ENCODE measurements at places on chromosomes 6 and 20. TPM values are rescaled to one million over a fixed set of nuclear protein-coding genes. Genes with fewer than 3 reads are reported as not detected.

- H3K27ac ChIP-seq, result no peak overlapping the region
- no peaks in the 10 kb centered on the region for H3K36me3 ChIP-seq
- peaks cover 15% of the 10 kb centered on the region for H3K4me1 ChIP-seq
- no peak for DNase-seq
- no peaks in the 10 kb centered on the region for H3K27me3 ChIP-seq
- H3K4me3 ChIP-seq, result no peak overlapping the region
These were observed 3.9 kb downstream of the CNKSR3 start for GRCh38 chr6:154506582-154506981.

DNA sequence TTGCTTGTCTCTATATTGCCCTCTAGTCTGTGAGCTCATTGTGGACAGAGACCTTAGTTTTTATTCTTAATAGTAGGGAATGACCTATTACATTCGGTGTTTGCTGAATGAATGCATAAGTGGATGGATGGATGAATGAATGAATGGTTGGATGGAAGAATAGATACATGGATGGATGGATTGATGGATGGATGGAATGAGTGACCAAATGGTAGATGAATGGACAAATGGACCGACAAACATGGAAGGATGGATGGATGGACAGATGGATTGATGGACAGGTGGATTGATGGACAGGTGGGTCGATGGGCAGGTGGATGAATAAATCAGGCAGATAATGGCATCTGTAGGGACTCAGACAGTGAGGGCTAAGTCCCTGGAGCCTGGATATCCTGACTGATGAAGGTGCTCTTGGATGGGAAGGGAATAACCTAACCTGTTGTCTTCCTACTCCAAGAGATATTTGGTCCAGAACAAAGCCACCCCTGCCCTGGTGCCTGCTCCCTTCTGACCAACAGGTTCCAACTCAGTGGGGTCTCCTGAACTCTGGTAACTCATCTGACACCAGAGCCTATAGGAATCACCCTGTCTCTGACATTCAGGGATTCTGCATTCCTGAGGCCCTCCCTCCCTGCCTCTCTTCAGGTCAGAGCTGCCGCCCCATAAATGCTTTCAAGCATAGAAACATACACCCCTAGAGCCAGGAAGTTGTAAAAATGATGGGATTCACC lies 9.6 kb upstream of the CCN5 start:
- H3K4me1 ChIP-seq, result peaks cover 50% of the 10 kb centered on the region
- H3K27ac ChIP-seq, result peak overlapping the region; percentile 79
- no peaks in the 10 kb centered on the region for H3K27me3 ChIP-seq
- H3K4me3 ChIP-seq, result no peak overlapping the region
- no peaks in the 10 kb centered on the region for H3K36me3 ChIP-seq
- DNase-seq, result no peak

- H3K27ac ChIP-seq, result no peak overlapping the region
- no peak for DNase-seq
- H3K36me3 ChIP-seq, result no peaks in the 10 kb centered on the region
These were observed 73.6 kb upstream of the AKAP12 start for GRCh38 chr6:151166180-151166579.

SOX12 gene
- total RNA-seq, result 48.6 TPM

GRCh38 chr6:34606477-34607265 lies 50.5 kb upstream of the SPDEF start:
- no peak overlapping the region for H3K4me3 ChIP-seq
- DNase-seq, result no peak
- peaks cover 31% of the 10 kb centered on the region for H3K4me1 ChIP-seq
- H3K27ac ChIP-seq, result no peak overlapping the region

DNA sequence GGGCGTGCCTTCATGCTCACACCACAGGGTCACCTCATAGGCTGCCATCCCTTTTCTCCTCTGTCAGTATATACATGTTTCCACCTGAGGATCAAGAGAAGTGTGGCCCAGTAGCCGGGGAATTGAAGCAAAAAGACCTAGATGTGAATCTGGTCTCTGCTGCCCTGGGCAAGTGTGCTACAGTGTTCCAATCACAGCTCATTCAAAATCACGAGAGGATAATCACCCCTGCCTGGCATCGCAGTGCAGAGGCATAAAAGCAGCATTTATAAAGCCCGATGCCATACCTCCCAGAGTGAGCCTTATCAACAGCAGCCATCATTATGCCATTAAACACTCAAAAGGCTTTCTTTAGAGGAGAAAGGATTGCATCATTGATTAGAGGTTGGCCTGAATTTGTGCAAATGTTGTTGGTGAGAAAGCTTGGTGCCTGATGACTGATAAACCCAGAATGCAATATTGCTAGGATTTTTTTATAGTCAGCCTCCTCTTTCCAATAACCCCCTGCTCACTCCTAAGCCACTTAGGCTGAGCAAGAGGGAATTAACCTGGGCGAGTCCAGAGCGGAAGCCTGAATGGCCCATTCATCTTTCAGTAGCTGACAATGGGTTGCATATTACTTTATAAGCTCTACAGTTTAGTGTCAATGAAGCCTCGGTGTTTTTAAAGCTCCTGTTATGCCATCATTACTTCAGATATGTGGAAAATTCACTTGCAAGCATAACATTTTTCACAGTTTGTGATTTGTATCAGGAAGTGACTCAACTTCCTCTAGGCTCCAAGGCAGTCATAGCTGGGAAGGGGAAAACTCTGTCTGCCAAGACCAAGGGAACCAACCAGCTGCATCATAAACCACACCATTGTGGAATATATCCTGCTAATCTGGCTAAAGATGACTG lies 92.5 kb upstream of the NXT1 start:
- H3K4me3 ChIP-seq, result no peak overlapping the region
- no peaks in the 10 kb centered on the region for H3K36me3 ChIP-seq
- H3K27ac ChIP-seq, result no peak overlapping the region
- H3K27me3 ChIP-seq, result 0 out of 2 replicates have a peak, but pooled peaks cover 2% of the 10 kb centered on the region
- no peak for DNase-seq
- H3K4me1 ChIP-seq, result no peaks in the 10 kb centered on the region
